K562 (cell line): ENCODE measurements at places on chromosomes 2 and 18.

- DNase-seq, result no peak
Measured at GRCh38 chr2:171069286-171069956, 91.3 kb downstream of the TLK1 start.

GRCh38 chr2:197954328-197954727 is 149.9 kb downstream of the PLCL1 start:
- DNase-seq, result no peak

- DNase-seq, result no peak
Measured at GRCh38 chr2:41160439-41160838, 708.5 kb upstream of the SLC8A1 start.

- no peak for DNase-seq
Measured at GRCh38 chr2:134246154-134246874, 7.6 kb upstream of the MGAT5 start.

DNA sequence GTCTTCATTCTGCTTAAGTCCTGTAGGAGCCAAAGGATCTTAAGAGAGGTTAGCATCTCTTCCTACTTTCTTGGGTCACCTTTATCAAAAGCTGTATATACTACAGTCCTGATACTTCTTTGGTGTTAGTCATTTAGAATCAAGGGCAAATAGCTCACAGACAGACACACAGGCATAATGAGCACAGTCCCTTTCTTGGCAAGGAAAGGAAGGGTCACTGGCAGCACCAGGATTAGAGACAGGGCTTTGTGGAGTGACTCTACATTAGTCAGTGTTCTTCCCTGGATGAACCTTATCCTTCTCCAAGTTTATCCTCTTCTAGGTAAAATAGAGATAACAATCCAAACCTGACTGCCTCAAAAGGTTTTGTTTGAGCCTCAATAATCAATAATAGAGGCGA is 40.0 kb upstream of the NCKAP5 start:
- no peak for DNase-seq

- DNase-seq, result no peak
Measured at GRCh38 chr2:195732574-195732973, 75.5 kb downstream of the SLC39A10 start.

- DNase-seq, result no peak
Measured at GRCh38 chr2:151518802-151519201, 109.1 kb downstream of the RIF1 start.

DNA sequence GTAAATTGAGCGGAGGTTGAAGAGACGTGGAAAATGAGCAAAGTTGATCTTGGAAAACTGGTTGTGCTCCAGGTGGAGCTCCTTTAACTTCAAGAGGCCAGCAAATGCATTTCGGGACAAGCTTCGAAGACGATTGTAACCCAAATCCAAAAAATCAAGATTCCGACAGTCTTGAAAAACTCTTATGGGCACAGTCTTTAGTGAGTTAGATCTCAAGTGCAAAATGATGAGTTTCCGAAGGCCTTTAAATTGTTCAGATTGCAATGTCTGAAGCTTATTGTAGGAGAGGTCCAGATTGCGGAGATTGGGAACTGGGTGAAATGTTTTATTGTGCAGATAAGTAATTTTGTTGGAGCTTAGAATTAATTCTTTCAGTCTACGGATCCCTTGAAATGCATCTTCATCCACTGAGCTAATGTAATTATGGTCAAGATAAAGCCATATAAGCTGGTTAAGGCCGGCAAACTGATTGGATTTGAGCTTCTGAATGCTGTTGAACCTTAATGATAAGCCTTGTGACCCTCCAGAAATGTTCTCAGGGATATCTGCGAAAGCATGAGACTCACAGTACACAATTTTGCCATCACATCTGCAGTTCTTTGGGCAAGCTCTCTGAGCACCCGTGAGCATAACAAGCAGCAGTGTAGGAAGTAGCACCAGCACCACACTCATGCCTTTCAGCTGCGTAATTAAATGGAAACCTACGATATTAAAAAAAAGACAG is 2.9 kb downstream of the LRRTM4 start:
- DNase-seq, result no peak

DNA sequence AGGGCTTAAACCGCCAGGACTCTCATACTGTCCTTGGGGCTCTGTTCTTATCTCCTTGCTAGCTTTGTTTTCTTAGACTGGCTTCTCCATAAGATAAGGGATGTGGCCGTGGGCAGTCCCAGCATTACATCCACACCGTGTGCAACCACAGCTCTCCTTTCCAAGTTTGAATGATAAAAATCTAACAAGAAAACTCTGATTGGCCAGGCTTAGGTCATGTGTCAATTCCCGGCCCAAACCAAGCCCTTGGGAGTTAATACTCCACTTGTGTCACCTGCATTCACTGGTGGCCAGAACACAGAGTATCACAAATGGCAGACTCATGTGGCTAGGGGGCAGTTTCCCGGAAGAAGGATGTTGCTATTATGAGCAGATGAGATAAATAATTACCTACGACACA is 43.2 kb upstream of the KDM3A start:
- peak; percentile 62 for DNase-seq

- no peak for DNase-seq
Measured at GRCh38 chr18:10119991-10120390, 206.2 kb downstream of the VAPA start.

GRCh38 chr2:193377789-193378188 is 1183.1 kb upstream of the TMEFF2 start:
- DNase-seq, result no peak

DNA sequence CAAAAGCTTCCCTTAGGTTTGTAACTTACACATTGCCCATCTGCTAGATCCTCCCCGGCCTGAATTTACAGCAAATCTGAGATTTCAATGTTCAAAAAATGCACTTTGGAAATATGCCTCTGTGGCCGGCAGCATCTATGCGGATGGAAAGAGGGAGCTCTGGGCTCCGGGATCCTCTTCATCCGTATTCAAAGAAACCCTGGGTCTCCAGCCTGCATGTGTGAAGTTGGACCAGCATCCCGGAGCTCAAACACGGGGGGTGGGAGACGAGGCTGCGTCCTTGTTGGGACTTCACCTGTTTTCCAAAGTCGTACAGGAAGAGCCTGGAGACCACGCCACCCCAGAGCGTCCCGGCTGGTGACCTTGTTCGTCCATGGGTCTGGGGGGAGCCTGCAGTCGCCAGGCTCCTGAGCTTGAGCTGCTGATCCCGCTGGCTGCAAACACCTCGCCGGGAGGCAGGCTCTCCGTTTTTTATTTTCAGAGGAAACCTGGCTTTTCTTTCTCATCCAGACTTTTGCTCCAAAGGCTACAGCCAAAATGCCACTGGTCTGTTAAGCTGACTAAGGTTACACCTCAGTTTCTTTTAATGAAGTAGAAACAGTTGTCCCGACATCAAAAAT is 77.4 kb downstream of the PTGR3 start:
- no peak for DNase-seq

- no peak for DNase-seq
Measured at GRCh38 chr2:190060626-190061025, 1.9 kb downstream of the MSTN start.

DNA sequence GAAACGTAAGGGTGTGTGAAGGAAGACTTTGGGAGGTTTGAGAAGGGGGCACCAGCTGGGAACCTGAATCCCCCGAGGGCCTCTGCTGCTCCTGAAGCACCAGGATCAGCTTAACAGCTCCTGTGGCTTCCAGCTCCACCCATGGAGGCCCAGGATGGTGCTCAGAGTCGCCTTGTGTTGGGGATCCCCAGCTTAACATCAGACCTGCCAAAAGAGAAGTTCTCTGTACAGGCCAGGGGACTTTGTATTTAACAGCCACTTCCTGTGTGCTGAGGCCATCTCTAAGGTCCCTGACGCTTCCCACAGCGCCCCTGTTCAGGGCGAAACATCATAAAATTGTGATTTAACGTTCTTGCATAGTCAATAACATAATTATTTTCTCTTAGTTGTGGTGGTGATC is 77.5 kb downstream of the NCK2 start:
- DNase-seq, result no peak

- DNase-seq, result no peak
Measured at GRCh38 chr2:75788902-75789301, 78.2 kb upstream of the GCFC2 start.

DNA sequence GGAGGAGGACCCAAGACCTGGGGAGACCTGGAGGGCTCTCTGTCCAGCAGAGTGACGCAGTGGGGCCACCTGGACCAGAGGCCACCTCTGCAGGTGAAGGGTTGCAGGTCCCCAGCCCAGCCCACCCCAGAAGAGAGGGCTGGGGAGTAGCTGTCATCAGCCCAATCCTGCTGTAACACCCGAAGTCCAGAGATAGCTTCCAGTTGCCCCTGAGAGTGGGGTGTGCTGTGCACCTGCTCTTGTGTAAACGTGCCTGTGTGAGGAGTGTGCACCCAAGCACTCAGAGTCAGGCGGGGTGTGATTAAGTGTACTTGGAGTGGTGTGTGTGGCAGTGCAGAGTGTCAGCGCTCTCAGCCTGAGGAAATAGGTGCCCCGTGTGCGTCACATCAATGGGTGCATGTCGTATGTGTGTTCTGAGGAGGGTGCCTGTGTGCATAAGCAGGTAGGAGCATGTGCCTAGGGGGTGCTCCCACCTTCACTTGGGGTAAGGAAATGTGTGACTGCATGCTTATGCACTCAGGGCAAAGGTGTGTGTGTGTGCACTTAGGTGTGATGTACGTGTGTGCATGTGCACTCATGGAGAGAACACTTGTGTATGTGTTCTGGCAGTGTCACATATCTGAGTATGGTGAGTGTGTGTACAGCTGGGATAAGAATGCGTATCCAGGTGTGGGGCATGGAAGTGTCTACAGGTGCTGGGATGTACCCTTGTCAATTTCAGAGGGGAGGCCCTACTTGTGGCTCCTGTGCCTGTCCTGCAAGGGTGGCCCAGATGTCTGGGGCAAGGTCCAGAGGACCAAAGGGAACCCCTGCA is 672 bp downstream of the ATP6V1B1 start:
- DNase-seq, result no peak

GRCh38 chr2:202624133-202624532 is 10.6 kb upstream of the FAM117B start:
- DNase-seq, result no peak

DNA sequence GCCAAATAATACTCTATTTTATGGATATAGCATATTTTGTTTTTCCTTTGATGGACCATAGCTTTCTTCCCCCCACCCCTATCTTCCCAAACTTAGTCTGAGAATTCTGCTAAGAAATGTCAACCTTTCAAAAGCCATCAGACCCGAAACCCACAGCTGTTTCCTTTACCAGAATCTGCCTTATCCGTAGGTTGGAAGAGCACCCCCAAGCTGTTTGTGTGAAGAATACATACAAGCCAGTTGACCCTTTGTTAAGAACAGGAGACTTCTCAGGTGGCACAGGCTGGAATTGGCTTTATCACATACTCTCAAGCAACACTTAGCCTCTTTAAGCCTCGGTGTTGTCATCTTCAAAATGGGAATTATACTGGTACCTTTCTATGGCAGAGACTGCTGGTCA is 135.1 kb downstream of the ACTR3 start:
- DNase-seq, result no peak

GRCh38 chr2:70759446-70759845 is 8.6 kb downstream of the ADD2 start:
- DNase-seq, result no peak

- peak; percentile 24 for DNase-seq
Measured at GRCh38 chr18:75161256-75162028, 47.5 kb downstream of the PTGR3 start.

DNA sequence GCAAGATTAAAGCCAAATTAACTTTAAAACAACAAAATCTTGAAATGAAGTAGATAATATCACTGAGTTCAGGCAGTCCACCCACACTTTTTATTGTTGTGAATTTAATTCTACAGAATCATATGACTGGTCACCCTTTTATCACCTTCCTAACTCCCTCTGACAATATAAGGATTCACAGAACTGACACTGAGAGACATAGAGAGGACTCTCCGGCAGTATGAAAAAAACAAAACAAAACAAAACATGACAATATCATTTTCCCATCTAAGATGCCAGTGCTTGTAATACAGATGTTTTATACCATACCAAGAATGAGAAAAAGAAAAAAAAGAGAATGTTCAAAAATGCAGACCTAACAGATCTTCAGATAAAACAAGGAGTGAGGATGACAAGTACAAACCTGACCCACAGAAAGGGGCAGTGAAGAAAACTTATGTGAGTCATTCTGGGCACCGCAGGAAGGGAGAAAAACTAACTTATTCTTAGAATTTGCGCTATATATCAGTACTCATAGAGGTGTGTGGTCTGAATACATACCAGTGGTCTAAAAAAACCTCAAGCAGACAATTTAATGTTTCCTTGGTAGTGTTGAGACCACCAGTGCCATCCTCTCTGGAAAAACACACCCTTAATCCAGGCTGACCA is 136.6 kb downstream of the ZAP70 start:
- DNase-seq, result peak; percentile 24

DNA sequence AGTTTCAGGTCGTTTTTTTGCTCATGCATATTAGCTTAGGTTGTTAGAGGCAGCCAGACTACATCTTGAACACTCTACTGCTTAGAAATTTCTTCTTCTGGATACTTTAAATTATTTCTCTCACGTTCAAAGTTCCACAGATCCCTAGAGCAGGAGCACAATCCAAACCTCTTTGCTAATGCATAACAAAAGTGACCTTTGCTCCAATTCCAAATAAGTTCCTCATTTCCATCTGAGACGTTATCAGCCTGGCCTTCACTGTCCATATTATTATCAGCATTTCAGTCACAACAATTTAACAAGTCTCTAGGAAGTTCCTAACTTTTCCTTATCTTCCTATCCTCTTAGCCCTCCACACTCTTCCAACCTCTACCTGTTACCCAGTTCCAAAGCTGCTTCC is 50.4 kb upstream of the ERMN start:
- no peak for DNase-seq

DNA sequence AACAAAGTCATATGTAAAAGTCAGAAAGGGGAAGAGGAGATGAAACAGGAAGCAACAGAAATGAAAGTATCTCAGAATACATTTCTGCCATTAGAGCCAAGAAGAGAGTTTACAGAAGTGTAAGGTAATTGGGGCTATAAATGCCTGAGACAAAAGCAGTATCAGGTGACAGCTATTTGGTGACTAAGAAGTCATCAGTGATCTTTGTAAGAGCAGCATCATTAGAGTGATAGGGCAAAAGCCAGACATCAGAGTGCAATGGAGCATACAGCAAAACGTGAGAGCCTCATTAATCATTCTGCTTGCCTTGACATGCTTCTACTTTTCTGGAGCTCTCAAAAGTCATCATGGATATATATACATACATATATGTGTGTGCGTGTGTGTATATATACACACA is 804.7 kb upstream of the PIK3C3 start:
- DNase-seq, result no peak

- peak; percentile 29 for DNase-seq
Measured at GRCh38 chr2:12076810-12077209, 330.4 kb downstream of the LPIN1 start.

DNA sequence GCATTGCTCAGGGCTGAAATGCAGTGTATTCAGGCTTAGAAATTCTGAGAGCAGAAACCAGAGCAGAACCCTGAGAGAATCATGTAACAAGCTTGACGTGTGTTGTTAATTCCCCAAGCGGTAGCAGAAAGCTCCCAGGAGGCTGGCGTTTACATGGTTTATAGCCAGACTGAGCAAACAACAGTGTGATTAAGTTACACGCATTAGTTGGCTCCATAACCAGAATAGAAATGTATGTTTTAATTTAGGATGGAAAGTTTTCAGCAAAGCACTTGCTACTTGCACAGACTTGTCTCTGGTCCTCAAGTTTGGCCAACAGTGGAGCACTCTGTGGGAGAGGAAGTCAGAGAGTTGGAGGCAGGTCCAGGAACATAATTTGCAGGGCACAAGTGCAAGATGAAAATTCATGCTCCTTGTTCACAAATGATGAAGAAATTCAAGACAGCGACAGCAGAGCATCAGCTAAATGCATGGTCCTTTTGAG is 69.3 kb downstream of the MAPK4 start:
- no peak for DNase-seq
